Amniotic stem cell (primary cell): ENCODE measurements at places on chromosomes 2 and 18.

GRCh38 chr2:232420463-232421188 is 14.0 kb downstream of the ALPG start:
- no peak for DNase-seq

GRCh38 chr2:183543731-183544130 is 419.5 kb downstream of the NUP35 start:
- no peak for DNase-seq

GRCh38 chr18:52130624-52131301 is 209.2 kb upstream of the DCC start:
- no peak for DNase-seq

- DNase-seq, result no peak
These were observed at the start of gene DLGAP1 for GRCh38 chr18:4455113-4455811. Gene DLGAP1 (minus strand): TSS chr18:4455307.

GRCh38 chr2:236663287-236664101 is 93.9 kb downstream of the ACKR3 start:
- DNase-seq, result peak; percentile 54

DNA sequence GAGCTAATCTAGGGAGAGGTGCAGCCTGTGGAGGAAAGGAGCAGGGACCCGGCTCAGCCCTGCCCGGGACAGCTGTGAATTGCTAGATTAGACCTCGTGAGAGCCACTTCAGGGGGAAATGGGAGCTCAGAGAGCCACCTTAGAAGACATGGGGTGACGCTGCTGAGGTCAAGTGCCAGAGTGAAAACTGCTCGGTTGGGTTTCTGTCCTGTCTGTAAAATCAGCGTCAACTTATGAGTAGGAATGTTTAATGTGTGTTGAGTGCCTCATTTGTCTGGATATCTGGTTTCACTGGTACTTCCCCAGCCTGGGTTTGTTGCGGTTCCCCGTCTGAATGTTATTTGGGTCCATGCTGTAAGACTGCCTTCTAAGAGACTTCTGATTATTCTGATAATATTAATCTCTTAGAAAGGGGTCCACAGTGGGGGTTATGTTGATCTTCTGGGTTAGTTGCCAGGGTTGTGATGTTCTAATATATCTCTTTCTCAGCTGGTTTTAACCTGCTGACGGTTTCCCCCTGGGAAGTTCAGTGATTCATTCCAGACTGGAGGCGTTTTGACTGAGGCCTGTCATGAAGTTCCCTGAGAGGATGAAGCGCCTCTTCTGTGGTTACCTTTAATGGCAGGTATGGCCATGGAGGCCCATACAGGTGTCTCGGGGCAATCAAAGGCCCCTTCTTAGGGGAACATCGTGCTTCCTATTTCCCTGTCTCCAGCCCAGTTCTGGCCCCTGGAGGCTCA is 175.9 kb downstream of the SH3RF3 start:
- DNase-seq, result no peak

DNA sequence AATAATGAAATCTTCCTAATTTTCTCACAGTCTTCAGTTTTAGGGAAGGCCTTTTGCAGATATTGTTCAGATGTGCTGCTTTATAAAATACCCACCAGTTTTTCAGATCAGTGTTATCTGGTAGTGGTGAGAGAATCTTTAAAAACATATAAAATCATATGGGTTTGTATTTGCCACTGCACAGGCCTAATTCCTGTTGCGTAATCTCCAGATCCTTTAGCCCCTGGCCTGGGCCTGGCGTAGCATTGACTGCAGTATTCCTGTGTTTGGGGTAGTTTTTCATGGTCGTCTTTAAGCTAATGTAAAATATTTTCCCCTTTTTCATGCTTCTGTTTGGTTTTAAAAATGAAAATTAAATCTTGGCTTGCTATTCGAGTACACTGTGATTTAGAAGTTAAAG is 43.2 kb downstream of the TSHZ1 start:
- DNase-seq, result no peak

DNA sequence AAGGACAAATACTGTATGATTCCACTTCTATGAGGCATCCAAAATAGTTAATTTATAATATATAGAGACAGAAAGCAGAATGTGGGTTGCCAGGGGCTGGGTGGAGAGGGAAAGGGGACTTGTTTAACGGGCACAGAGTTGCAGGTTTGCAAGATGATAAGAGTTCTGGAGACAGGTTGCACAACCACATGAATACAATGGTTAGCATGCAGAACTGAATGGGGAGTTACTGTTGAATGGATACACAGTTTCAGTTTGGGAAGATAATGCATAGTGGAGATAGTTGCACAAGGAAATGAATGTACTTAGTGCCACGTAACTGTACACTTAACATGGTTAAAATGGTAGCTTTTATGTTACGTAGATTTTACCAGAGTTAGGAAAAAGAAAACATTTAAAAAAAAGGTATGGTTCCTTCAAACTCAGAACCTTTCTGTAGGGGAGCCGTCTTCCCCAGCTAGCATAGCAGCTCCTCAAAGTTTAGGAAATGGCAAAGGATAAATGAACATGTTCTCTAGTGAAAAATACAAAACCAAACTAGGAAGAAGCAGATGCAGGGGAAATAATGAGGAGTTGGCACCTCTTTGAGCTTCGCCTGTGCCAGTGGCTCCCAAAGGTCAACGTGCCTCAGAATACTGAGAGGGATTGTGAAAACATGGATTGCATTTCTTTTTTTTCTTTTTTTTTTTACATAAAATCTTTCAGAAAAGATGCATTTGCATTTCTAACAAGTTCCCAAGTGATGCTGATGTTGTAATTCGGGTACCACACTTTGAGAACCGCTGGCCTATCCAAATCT is 95.2 kb downstream of the ZCCHC2 start:
- no peak for DNase-seq

- no peak for DNase-seq
These were observed 1.9 kb downstream of the ZNF236 start for GRCh38 chr18:76824145-76824676.

DNA sequence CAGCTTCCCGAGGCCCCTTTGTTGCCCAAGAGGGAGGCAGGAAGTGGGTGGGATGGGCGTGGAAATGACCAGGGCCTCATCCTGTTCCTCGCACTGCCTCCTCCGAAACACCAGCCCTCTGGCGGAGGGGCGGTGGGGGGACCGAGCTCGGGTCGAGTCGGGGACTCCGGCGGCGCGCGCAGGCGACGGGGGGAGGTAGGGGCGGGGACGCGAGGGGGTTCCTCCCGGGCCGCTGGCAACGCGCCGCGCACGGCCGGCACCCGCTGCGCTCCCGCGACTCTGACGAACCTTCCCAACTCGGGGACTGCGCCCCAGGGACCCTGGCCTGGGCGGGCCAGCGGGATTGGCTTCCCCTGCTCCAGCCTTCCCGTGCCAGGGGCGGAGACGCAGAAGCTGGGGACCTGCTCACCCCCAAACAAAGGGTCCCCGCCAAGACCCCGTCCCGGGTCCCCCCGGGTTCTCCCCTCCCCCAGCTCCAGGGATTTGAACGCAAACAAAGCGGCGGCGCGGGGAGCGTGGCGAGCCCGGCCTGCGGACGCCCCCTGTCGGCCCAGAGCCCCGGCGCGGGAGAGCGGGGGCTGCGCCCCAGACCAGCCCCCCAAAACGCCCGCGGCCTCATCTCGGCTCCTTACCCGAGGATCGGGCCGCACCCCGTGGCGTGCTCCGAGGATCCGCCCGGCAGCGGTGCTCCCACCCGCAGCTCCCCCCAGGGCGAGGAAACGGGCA is 1.2 kb downstream of the SEMA4C start:
- peak; percentile 82 for DNase-seq

- DNase-seq, result no peak
These were observed 25.0 kb downstream of the CREG2 start for GRCh38 chr2:101362316-101362715.

DNA sequence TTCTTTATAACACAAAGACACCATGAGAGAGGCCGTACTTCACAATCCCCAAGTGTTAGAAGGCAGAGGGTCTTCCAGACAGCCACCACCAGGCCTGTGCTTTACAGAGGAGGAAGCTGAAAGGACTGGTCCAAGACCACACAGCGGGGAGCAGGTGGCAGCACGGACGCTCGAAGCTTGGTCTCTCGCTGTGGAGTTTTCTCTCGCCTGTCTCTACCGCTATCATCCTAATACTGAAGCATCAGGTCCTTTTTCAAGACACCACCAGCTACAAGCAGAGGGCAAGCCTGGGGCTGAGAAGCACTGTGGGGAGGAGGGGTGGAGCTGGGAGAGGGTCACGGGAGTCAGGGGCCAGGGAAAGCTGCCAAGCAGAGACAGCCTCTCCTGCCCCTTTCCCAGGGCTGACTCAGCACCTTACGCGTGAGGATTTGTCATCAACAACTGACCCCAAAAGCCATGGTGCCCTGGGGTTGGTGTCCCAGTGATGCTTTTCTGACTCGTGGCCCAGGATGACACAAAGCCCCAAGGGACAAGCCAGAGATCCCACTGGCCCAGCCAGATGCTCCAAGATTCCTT is 31.9 kb upstream of the FOSL2 start:
- no peak for DNase-seq

DNA sequence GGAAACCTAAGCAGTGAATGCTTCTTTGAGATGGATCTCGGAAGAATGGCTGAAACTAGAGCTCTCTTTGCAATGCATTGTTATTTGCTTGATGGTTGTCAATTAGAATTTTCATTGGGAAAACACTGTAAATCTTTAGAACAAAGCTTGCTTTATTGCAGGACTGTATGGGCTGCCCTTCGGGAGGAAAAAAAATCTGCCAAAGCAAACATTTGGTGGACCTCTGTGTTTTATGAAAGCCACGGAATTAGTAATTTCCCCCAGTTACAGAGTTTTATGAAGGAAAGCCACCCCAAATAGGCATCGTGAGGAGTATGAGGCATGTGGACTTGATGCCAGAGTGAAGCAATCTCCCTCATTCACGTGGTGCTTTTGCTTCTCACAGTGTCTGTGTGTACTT is 33.5 kb downstream of the RHBDD1 start:
- DNase-seq, result no peak

- DNase-seq, result no peak
These were observed 63.9 kb downstream of the PPP1R1C start for GRCh38 chr2:182049372-182050148.

GRCh38 chr18:7840411-7840810 is 273.3 kb downstream of the PTPRM start:
- DNase-seq, result no peak

DNA sequence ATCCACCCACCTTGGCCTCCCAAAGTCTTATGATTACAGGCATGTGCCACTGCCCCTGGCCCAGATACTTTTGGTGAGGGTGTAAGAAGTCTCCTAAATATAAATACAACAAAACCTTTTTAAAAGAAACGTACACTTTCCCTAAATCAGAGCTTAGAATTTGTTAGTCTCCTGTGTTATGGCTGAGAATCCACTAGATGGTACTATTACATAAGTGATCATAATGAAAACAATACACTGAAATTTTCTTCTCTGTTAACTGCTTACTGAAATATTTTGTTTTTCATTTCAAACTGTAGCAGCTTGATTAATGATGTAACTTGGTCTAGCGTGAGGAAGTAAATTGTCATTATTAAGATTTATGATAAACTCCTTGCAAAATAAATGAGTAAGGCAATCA is 74.8 kb upstream of the FAM98A start:
- DNase-seq, result no peak

- DNase-seq, result no peak
These were observed 23.6 kb downstream of the MALT1 start for GRCh38 chr18:58694720-58695468.

GRCh38 chr2:33441235-33441810 is 35.1 kb upstream of the RASGRP3 start:
- DNase-seq, result peak; percentile 46

GRCh38 chr2:237558961-237559641 is 7.3 kb upstream of the PRLH start:
- DNase-seq, result no peak

DNA sequence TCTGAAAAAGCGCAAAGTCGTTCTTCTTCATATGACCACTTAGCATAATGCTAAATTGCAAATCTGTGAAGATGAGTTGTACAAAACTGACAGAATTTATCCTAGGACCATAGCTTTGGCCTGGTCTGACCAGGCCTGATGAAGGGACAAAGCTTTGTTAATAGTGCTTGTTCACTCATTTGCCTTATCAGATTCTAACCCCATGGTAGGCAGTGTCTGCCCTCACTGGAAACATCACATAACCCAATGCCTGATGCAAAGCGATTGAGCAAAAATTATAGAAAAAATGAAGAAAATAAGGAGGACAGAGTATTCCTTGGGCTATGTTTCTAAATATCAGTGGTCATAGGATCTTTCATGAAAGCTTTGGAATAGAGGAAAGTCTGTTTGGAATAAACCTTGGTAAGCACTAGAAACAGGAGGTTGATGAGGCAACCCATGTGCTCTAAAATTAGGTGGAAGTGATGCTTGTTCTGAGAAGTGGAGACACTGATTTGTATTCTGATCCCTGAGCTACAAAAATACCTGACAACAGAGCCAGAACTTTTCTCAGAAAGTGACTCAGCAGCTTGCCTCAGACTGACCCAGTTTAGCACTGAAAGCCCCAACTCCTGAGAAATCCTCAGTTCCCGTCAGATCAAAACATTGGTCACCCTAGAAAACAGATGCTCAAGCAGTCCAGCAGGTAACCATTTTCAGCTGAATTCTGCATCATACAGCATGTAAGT is 131.4 kb upstream of the MAPRE2 start:
- no peak for DNase-seq

DNA sequence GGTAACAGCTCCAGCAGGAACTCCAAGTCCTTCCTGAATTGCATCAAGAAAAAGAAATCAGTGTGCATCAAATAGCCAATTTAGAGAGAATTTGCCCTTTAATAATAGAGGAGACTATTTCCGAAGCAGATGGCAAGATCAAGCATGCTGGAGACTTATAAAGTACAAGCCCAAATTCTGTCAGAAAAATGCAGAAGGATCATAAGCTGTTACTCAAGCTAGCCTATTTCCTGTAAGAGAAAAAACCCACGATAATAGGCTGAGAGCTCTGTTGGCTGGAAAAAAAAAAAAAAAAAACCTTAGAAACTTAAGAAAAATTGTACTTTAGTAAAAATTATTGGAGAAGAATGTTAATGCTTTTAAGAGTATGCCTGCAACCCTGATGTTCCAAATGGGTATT is 24.4 kb upstream of the ITM2C start:
- DNase-seq, result no peak

GRCh38 chr2:66689456-66690051 is 254.6 kb downstream of the MEIS1 start:
- DNase-seq, result no peak

DNA sequence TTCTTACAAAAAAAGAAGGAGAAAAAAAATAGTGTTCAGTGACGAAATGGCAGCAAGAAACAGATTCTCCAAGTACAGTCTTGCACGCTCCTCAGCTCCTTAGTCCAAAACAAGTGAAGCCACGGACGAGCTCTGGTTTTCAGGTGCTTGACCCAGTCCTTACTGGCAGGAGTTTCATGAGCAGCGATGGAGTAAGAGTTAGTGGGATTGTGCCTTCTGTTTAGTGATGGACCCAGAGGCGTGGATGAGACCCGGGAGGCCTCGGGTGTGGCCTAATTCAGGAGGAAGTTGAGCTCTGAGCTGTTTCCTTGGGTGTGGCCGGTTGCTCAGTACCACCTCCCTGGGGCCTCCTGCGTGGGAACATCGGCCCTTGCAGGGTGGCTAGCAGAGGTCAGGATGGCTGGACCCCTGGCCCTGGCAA is 52.0 kb downstream of the KIF5C start:
- no peak for DNase-seq
